ENCODE measurements at places on chromosomes 6 and 20. TPM values are rescaled to one million over a fixed set of nuclear protein-coding genes. Genes with fewer than 3 reads are reported as not detected.

The RNF182 gene
- 0.50 TPM for total RNA-seq

The TREM1 gene
- 1.1 TPM for total RNA-seq

The HTR1B gene
- 2.3 TPM for total RNA-seq

The PDE10A gene
- total RNA-seq: 4.4 TPM

GRCh38 chr6:154509421-154510143, 903 bp downstream of the CNKSR3 start:
- DNase-seq: no peak

DNA sequence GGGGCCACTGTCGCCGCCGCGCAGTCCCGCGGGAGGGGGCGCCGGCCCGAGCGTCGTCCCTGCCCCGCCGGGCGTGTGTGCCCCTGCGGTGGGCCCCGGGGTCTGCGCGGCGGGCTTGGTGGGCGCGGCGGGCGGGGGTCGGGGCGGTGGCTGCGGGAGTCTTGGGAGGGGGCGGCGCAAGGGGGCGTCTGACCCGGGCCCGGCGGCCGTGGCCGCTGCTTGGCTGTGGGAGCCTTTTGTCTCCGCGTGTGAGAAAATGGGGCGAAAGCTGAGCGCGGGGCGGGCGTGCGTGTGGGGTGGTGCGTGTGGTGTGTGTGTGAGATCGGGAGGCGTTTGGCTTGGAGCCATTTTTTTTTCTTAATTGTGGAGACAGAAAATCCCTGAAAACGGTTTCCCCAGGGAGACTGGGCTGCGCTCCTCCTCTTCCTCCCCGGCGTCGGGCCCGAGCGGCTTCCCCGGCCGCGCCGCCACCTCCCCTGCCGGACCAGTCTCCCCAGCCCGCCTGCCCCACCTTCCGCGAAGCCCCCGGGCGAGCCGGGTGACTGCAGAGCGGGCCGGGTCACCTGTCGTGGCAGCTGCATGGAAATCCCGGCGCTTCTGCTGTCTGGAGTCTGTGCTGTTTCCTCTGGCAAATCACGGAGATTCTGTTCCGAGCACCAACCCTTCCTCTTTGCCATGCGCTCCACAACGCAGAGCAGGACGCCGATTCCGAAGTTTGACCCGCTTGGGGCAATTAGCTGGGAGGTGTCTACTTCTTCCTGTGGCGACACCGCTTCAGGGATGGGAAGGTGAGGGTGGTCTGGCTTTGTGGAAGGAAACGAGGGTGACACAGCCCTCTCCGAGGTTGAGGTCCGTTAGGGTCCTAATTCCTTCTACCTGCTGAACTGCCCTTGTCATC, 64.4 kb downstream of the GTF2H5 start:
- no peak for DNase-seq

- DNase-seq: no peak
These were observed 17.0 kb downstream of the TGM6 start for GRCh38 chr20:2397595-2398145.

- no peak for DNase-seq
These were observed 258.8 kb downstream of the ARHGAP18 start for GRCh38 chr6:129451187-129451586.

- DNase-seq: no peak
These were observed 5.7 kb upstream of the NECAB3 start for GRCh38 chr20:33679758-33680485.

The BCAS4 gene
- total RNA-seq: 4.8 TPM

DNA sequence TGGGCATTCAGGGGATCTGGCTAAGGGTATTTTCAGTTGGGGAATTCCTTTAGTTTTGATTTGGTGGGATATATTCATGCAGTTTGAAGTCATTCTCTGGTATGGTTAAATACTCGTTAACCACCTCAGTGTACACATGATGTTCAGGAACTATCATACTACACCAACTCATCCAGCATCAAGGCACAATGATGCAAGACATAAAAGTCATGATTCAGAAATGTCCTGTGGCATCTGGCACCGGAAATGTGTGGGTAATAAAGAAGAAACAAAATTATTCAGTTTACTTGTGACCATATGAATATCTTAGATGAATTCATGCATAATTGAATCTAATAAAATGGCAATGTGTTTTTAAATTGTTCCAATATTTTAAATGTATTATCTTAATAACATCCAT, 129.0 kb upstream of the BMP5 start:
- no peak for DNase-seq

DNA sequence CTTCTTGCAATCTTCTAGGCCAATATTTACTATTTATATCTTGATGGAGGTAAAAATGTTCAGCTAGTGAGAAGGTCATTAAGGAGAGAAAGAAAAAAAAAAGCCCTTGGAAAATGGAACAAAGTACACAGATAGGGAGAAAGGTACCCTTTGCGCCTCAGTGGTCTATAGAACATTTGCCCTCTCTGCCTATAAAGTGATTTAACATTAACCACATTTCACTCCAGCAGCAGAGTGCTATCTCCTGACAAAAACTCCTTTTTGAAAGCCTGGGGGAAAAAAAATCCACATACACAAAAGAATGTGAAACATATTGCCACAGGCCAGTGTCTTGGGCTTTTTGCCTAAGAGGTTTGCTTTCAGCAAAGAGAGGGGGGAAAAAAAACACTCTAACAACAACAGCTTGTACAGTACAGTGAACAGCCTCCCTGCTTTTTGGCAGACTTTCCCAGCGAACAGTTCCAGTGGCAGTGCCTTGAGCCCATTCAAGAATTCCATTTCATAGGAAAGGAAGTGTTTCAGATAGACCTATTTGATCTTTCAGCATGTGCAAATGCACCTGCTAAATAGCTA, 695 bp downstream of the ARHGAP18 start:
- no peak for DNase-seq
